ENCODE measurements at places on chromosomes 1 and 21.

DNA sequence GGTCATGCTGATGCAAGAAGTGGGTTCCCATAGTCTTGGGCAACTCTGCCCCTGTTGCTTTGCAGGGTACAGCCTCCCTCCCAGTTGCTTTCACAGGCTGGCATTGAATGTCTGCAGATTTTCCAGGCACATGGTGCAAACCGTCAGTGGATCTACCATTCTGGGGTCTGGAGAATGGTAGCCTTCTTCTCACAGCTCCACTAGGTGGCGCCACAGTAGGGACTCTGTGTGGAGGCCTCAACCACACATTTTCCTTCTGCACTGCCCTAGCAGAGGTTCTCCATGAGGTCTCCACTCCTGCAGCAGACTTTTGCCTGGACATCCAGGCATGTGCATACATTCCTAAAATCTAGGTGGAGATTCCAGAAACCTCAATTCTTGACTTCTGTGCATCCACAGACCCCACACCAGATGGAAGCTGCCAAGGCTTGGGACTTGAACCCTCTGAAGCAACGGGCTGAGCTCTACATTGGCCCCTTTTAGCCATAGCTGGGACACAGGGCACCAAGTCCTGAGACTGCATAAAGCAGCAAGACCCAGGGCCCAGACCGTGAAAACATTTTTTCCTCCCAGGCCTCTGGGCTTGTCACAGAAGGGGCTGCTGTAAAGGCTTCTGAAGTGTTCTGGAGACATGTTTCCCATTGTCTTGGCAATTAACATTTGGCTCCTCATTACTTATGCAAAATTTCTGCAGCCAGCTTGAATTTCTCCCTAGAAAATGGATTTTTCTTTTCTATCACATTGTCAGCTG lies 466.2 kb upstream of the PBX1 start:
- no peak for DNase-seq

DNA sequence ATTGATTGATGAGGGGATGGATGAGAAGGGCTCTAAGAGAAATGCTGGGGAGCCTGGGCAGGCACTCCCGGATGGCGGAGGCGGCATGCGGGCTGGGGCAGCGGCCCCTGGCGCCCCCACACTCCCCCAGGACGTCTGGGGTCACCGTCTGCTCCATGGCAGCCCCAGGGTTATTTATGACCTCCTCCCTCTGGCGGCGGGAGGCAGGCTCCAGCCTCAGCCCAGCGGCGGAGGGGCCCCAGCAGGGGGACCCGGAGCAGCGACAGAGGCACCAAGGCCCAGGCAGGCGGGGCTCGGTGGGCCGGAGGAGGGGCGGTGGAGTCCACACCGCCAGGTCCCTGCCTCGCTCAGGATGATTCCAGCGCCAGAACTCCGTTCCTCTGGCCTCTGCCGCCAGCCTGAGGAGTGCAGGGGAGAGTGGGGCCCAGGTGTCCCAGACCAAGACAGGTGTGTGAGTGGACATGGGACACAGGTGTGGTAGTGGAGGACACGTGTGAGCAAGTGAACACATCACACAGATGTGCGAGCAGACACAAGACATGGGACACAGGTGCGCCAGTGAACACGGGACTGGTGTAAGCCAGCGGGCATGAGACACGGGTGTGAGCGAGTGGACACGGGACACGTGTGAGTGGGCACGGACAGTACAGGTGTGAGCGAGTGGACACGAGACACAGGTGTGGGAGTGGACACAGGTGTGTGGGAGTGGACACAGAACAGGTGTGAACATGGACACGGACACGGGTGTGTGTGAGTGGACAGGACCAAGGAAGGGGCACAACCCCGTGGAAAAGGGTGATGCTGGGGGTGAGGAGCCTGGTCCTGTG lies 2.5 kb upstream of the SAMD11 start:
- DNase-seq, result no peak

DNA sequence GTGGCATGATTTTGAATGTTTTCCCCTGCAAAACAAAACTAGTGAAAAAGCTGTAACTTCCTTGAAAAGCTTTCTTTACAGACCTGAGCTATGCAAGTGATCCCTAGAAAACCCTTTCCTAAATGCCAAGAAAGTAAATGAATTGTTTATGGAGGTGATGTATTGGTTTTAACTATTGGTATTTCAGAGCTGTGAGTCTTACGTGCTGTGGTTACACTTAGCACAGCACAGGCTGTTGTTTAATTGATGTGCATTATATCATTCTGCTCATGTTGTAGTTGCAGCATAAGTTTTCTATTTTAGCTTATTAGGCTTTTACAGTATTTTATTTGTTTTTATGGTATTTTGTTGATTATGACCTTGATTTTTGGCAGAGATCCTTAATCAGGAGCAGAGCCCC lies 74.1 kb upstream of the DYNLT5 start:
- DNase-seq, result no peak

DNA sequence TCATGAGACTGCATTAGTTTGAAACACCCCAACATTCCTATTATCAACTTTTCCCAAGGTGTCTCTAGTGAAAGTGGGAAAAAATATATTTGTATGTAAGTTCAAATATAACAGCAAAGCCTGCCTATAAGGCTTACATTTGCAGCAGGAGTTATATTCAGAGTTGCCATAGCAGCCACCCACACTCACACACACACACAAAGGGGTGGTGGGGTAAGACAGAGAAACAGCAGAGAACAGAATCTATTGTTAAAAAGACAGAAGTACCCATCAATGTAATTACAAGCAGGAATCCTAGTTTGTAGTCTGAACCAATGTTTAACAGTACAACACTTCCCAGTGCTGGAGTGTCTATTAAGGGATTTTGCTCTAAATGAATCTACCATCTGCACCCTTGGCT lies 55.0 kb downstream of the PLPPR5 start:
- DNase-seq, result no peak

DNA sequence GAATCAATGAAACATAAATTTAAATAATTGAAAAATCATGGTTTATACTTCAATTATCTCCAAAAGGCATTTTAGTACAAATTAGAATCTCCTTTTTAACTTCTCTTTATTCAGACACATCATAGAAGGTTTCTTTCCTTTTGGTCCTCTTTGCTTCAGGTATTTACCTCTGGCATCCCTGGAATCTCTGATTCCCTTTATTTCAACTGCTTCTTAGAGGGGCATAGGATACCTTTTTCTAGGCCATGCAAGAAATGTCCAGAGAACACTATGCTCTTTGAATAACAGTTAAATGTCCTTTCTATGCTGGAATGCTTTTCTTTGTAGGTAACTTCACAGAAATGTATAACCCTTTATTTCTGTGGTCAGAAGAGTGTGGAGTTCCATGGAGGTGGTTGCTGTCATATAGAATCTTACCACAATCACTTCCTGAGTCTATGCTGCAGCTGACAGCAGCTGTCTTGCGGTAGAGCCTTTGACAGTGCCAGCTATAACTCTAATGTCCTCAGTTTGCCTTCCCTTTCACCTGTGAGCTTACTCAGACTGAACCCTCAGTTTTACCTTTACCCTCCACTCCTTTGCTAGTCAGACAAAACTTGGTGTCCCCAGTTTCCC lies 8.6 kb downstream of the LAMC2 start:
- DNase-seq, result no peak

- DNase-seq, result no peak
Measured at GRCh38 chr1:215397106-215397505, 170.0 kb upstream of the KCTD3 start.

DNA sequence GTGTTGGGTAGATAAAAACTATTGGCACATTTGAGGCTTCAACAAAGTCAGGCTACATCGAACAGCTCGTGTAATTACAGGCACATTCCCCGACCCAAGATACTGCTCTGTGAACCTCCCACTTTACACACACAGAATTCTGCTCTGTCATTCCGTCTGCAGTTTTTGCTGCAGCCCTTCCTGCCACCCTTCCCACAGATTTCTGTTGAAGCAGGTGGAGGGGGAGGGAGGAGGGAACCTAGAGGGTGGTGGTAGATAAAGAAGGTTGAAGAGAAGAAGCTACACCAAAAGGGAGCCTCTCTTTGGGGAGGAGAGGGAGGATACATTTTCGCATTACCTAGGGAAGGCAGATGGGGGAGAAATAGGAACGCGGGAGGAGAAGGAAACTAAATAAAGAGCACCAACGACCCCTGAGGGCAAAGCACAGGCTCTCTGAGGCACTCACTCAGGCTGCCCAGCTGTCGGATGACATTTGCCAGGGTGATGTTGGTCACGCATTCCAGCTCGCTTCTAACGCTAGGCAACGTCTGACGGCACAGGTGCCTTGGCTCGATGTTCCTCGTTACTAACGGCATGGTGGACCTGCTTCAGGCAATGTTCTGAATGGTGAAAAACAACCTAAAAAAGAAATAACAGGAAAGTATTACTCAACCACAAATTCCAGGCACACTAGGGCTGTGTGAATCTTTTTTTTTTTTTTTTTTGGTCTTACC lies 36.0 kb downstream of the GPR3 start:
- no peak for DNase-seq

DNA sequence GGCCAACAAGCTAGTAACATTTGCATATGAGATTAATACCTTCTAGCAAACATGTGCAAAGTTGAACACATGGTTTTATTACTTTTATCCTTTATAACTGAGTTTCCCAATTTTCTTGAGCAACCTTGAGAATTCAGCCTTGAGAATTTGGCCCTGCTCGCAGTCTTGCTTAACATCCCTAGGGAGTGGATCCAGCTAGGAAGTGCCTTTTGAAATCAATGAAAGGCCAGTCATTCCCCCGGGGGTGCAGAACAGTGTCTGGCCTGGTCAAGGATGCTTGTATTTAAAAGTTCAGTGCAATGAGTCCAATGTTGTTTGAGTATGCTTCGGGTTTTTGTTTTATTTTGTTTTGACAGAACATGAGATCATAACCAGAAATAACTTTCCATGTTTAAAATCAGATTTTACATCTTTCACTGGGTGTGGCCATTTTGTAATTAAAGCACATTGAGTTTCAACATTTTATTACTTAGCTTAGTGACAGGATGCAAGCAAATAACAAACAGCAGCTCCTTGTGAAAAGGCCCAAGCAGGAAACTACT lies 16.7 kb downstream of the PALMD start:
- DNase-seq, result no peak

DNA sequence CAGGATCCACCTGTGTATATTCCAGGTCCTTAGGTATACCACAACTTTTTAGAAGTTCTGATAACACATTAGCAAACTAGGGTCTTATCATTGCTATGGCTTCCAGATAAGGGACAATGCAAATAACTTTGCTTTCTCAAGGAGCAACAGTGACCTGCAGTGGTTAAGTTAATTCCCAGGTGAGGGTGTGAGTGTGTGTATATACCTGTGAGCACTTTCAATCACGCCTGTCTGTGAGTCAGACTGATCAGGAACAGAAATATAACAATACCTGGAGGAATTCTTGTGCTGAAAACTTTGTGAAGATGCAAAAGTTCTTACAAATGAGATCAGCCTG lies 317.0 kb downstream of the PAPPA2 start:
- DNase-seq, result no peak

- no peak for DNase-seq
Measured at GRCh38 chr21:29182691-29183092, 52.2 kb downstream of the MAP3K7CL start.

DNA sequence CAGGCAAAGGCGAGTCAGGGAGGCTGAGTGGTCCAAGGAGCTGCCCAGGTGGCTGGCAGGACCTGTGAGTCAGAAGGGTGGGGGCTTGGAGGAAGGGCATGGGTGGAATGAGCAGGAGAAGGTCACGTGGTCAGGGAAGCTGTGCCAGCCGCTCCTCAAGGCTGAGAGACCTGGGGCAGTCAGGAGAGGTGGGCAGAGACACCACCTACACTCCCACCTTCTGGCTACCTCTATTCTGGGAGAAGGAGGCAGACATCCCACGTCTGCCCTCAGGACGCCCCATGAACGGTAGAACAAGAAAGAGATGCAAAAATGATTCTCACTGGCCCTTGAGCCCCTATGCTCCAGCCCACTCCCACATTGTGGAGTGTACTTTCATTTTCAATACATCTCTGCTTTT lies 151.8 kb upstream of the RAB4A start:
- DNase-seq, result no peak
